ENCODE measurements at places on chromosomes 7 and 10.

DNA sequence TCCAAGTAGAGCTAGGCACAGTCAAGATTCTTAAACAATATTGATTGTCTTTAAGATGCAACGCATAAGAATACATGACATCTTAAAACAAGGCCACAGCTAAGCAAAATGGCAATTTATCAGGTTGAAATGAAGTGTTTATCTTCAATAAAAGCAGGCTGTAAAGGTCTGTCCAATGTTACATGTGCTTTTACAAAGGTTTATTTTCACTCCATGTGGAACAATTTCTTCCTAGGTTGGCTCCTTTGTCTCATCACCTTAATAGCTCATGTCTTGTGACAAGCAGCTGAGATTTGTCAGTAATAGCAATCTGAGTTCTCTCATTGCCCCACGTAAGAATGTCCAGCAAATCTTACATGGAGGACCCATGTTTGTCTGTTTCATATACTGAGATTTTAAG lies 437.6 kb downstream of the GPAM start:
- no peak for DNase-seq

DNA sequence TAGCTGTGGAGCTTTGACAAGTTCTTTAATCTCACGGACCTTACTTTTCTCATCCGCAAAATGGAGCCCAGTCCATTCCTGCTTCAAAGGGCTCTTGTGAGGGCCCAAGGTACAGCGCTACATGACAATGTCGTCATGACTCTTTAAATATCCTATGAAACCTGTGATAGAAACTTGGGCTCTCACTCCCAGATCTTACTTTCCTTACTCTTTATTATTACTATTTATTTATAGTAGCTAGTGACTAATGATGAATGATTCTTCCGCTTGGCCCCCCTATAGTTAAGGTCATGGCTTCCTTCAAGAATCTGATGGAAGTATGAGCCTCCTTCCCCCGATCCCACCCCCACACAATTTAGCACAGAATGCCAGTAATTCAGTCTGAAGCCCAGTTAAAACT lies 41.9 kb downstream of the RBM20 start:
- DNase-seq: no peak

GRCh38 chr10:20644421-20644820 lies 252.7 kb downstream of the NEBL start:
- DNase-seq: no peak

DNA sequence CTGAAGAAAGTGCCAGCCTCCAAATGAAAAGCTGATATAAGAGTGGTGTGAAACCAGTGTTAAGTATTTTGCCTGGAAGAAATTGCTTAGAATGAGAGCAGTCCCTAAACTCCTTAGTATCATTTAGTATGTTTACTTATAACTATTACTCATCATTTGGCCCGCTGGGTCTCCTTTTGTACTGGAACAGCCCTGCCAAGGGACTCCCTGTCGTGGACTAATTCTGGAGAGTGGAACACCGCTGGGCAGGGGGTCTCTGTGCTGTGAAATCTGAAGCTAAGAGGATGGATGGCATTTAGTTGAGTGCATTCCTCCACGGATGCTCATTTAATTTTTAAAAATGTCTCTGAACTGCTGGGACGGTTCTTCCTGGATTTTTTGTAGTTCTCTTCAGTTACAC lies 889.9 kb upstream of the C7orf33 start:
- DNase-seq: no peak

GRCh38 chr10:116106611-116107010 lies 166.4 kb downstream of the GFRA1 start:
- DNase-seq: no peak

DNA sequence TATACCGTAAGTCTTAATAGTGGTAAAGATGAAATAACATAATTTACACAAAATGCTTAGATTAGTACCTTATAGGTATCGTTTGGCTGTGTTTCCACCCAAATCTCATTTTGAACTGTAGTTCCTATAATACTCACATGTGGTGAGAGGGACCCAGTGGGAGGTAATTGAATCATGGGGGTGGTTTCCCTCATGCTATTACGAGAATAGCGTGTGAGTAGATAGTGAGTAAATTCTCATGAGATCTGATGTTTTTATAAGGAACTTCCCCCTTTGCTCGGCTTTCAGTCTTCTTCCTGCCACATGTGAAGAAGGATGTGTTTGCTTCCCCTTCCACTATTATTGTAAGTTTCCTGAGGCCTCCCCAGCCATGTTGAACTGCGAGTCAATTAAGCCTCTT lies 426.3 kb upstream of the POT1 start:
- no peak for DNase-seq

DNA sequence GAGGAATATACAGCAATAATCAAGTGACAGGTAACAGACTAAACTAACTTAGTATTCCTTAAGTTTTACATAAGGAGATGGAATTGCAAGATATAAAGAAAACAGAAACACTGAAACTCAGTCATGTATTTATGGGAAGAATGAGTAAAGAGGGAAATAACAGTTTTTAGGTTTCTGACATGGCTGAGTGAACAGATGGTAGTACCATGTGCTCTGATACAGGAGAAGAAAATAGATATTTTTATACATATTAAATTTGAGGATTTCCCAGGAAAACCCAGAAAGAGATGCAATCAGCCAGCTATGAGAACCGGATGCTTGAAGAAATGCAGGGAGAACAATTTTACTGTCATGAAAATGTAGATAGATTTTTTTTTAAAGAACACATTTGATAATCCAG lies 669.5 kb upstream of the GRM3 start:
- no peak for DNase-seq

- no peak for DNase-seq
Observed at GRCh38 chr7:157544226-157544625, 207.4 kb downstream of the DNAJB6 start.

- peak; percentile 82 for DNase-seq
Observed at GRCh38 chr7:122886357-122887081, at the start of gene CADPS2. CADPS2 (minus strand) TSS chr7:122886460; CDS start chr7:122886337, 123 bp downstream.

- no peak for DNase-seq
Observed at GRCh38 chr10:45470098-45471012, 96.3 kb downstream of the ALOX5 start.

- DNase-seq: no peak
Observed at GRCh38 chr7:144397086-144397485, 6.4 kb downstream of the NOBOX start.

GRCh38 chr7:103447073-103447960 lies 1.3 kb upstream of the SLC26A5 start:
- DNase-seq: no peak

GRCh38 chr7:137395420-137395819 lies 51.9 kb upstream of the PTN start:
- no peak for DNase-seq

- DNase-seq: no peak
Observed at GRCh38 chr7:117862378-117862777, 10.9 kb downstream of the CTTNBP2 start.

GRCh38 chr7:2732959-2733584 lies 45.1 kb downstream of the AMZ1 start:
- no peak for DNase-seq

DNA sequence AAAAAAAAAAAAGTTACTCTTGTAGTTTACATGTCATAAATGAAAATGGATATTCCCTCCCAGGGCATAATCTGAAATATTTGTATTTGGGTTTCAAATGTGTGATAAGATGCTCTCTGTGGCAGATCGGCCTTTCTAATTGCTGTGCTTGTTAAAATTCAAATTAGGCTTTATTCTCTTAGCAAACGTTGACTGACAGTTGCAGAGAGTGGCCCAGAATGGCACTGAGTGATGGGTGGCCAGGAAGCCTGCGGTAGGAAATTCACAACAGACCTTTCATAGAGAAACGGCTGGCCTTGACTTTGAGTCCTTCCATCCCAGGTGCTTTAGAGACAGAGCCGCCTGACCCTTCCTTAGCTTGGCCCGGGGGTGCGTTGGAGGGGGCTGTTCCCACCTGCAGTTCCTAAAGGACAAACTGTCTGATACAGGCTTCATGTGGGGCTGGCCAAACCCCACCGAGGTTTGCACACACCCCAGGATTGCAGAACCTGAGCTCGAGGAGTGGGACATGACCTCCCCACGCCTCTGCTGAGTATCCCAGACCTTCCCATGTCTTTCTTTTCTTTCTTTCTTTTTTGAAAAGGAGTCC lies 152.7 kb downstream of the CUX1 start:
- no peak for DNase-seq

GRCh38 chr7:17710312-17710711 lies 230.0 kb downstream of the SNX13 start:
- DNase-seq: no peak

- no peak for DNase-seq
Observed at GRCh38 chr7:43570688-43571365, 12.1 kb upstream of the STK17A start.

GRCh38 chr10:71285180-71285545 lies 33.9 kb upstream of the SLC29A3 start:
- no peak for DNase-seq

DNA sequence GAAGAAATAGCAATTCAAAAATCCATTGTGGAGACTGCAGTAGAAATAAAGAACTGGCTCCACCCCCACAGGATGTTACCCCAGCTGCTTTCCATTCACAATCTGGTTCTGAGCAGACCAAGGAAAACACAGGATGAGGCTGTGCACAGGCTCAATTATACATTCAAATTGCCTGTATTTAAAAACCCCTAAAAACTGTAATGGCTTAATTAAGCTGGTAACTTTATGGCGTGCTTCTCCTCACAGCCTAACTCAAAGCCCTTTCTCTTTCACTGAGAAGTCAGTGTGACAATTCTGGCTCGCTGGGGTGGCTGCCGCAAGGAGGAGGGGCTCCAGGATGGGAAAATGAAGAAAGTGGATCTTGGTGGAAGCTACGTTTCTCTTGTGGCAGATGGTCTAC lies 1191.1 kb downstream of the SORCS1 start:
- no peak for DNase-seq

- no peak for DNase-seq
Observed at GRCh38 chr10:55183993-55184392, 383.0 kb upstream of the PCDH15 start.

DNA sequence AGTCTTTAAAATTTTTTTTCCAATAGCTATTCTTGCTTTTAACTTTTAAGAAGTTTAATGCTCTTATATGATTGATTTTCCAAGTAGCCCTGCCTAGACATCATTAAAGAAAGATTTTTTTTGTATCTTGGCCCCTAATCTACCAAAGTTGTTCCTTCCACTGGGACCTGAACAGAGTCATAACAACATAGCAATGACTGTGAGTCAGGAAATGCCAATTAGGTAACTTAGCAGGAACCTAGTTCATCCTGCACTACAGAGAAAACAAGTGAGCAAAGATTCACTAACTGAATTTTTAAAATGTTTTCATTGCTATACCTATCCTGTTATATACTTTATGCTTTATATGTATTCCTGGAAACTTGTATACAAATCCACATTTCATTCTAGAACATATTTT lies 284.7 kb downstream of the BICC1 start:
- DNase-seq: no peak

DNA sequence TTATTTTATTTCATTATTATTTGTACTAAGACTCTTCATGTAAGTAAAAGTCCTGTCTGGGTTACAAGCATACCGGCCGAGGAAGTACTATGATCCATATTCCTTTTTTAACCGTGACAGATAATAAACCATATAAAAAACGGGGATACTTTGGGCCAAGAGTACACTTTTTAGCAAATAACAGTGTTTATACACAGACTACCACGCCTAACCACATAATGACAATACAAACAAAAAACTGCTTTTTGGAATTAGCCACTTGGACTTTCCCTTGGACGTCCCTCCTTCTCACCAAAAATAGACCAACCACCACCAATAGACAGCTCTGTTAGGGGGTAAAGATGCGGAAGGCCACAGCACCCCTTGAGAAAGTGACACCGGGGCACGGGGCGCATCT lies 800 bp downstream of the MINDY3 start:
- no peak for DNase-seq

DNA sequence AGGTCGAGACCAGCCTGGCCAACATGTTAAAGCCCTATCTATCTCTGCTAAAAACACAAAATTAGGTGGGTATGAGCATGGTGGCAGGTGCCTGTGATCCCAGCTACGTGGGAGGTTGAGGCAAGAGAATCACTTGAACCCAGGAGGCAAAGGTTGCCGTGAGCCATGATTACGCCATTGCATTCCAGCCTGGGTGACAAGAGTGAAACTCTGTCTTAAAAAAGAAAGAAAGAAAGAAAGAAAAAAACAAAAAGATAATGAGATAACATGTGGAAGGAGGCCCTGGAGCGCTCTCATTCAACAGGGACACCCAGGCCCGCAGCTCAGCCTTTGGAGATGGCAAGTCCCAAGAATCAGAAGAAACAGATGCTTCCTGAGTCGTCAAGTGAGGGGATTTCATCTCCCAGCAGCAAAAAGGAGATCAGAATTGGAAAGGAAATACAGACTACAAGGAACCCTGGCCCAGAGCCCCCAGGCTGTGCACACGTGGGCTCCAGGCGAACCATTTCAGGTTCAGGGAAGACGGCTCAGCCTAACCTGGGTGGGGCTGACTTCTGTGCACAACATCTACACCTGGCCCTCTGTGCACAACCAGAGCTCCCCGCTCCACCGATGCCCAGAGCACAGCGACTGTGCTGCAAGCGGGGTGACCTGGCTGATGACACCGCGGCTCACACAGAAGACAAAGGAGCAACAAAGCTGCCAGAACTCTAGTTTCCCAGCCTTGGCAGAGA lies 33.3 kb downstream of the GNA12 start:
- no peak for DNase-seq

DNA sequence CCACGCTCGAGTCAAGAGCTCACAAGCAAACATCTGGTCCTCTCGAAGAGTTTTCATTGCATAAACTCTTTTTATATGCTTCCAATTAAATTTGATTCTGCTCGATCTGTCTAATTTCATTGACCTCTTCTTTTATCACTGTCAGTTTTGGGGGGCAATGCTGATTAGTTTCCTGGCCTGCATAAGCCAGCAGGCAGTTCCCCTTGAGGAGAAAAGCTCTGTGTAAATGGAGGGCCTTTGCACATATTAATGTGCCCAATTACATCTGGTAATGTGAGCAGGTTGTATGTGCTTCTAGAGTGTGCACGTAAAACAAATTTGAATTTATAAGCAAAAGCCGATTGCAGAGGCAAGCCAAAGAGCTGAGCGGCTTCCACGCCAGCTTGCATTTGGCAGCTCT lies 210.3 kb downstream of the ABCA13 start:
- no peak for DNase-seq

GRCh38 chr7:140417456-140418155 lies 13.7 kb downstream of the RAB19 start:
- DNase-seq: no peak

- no peak for DNase-seq
Observed at GRCh38 chr7:73715648-73716317, 3.7 kb downstream of the STX1A start.

- DNase-seq: no peak
Observed at GRCh38 chr7:119959811-119960210, 313.2 kb upstream of the KCND2 start.

- DNase-seq: no peak
Observed at GRCh38 chr7:51620706-51621105, 304.1 kb upstream of the COBL start.

GRCh38 chr10:48708144-48708543 lies 23.5 kb downstream of the WDFY4 start:
- no peak for DNase-seq

GRCh38 chr10:122678266-122678665 lies 21.4 kb downstream of the C10orf120 start:
- no peak for DNase-seq
